ENCODE measurements at places on chromosomes 3 and 15.

DNA sequence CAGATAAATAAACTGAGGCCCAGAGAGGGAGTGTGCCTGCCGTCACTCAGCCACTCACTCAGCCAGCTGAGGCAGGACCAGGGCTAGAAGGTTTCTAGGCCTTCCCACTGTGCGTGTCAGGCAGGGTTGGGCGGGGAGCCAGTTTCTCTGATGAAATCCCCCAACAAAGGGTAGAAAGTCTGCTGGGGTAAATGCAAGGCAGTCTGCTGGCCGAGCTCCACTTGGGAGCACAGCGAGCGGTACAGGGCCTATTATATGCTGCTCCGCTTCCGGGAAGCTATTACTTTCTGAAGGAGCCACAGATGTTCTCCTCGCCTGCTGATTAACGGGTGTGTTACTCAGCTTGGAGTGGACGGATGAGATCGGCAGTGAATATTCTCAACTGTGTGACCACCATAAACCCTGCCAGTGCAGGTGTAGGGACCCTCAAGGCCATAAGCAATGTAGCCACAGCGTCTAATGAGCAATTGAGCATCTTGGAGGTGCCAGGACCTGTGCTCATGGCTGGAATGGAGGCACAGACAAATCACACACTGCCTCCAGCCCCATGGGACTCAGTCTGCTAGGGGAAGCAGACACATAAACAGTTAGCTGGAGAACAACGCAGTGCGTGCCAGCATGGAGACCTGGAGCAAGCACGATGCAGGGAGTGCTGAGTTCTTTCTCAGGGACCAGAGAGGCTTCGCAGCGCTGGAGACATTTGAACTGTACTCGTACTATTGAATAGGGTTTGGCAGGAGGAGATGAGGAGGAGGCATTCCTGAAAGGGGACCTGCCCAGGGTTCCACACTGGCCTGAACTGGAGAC, 42.1 kb downstream of the CORO2B start:
- DNase-seq: no peak

- DNase-seq: no peak
Observed at GRCh38 chr3:186525369-186526255, 18.6 kb downstream of the CRYGS start.

DNA sequence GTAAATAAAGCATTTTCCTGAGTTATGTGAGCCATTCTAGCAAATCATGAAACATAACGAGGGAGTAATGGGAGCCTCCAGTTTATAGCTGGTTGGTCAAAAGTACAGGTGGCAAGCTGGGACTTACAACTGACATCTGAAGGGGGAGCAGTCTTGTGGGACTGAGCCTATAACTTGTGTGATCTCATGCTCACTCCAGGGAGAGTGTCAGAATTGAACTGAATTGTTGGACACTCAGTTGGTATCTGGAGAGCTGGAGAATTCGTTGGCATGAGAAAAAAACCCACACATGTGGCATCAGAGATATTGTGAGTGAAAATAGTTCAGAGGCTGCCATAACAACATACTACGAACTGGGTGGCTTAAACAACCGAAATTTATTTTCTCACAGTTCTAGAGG, 22.8 kb upstream of the DENND6A start:
- no peak for DNase-seq

- DNase-seq: no peak
Observed at GRCh38 chr15:62945063-62945462, 97.5 kb upstream of the TPM1 start.

- DNase-seq: no peak
Observed at GRCh38 chr3:195892105-195893043, 16.0 kb downstream of the TNK2 start.

- no peak for DNase-seq
Observed at GRCh38 chr3:37861620-37862041, at the start of gene CTDSPL. TSS of gene CTDSPL (plus strand) at chr3:37861880. CDS start at chr3:37862200, 320 bp downstream.

- peak; percentile 94 for DNase-seq
Observed at GRCh38 chr15:78457101-78457500, 19.1 kb downstream of the IREB2 start.

- DNase-seq: no peak
Observed at GRCh38 chr3:109973733-109974132, 636.4 kb upstream of the DPPA4 start.

GRCh38 chr3:20256144-20256543, 70.1 kb upstream of the SGO1 start:
- no peak for DNase-seq

GRCh38 chr15:31306426-31307269, 20.0 kb upstream of the KLF13 start:
- no peak for DNase-seq

- no peak for DNase-seq
Observed at GRCh38 chr3:56254835-56255234, 213.4 kb downstream of the ERC2 start.

DNA sequence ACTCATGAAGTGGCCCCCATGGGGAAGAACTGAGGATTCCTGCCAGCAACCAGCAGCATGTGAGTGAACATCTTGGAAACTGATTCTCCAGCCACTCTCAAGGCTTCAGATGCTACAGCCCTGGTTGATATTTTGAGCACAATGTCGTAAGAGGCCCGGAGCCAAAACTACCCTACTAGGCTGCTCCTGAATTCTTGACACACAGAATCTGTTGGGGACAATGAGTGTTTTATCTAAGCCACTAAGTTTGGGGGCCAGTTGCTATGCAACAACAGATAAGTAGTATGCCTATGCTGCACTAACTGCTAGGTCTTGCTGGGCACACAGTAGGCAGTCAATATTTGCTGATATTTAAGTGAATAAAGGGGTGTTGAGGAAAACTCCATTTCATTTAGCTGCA, 89.9 kb upstream of the CHL1 start:
- DNase-seq: no peak

- DNase-seq: no peak
Observed at GRCh38 chr3:34207806-34208205, 409.4 kb downstream of the PDCD6IP start.

- DNase-seq: no peak
Observed at GRCh38 chr15:68487087-68487843, 55.3 kb upstream of the ITGA11 start.

GRCh38 chr15:69551391-69552056, 98.9 kb downstream of the RPLP1 start:
- DNase-seq: peak; percentile 52

- no peak for DNase-seq
Observed at GRCh38 chr15:29516929-29517328, 247.3 kb upstream of the NSMCE3 start.

DNA sequence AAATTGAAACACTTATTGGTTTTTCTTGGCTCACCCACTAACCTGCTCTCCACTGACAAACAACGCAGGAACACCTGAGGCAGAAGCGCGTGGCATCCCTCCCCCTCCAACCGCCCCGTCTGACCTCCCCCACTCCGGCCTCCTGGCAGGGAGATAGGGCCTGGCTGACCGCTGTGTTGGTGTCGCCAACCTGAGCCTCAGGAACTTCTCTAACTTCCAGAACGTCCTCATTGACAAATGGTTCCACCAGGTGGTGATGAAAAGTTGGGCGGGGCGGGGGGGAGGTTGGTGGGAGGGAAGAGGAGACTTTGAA, 22.8 kb downstream of the IL17RD start:
- DNase-seq: no peak

DNA sequence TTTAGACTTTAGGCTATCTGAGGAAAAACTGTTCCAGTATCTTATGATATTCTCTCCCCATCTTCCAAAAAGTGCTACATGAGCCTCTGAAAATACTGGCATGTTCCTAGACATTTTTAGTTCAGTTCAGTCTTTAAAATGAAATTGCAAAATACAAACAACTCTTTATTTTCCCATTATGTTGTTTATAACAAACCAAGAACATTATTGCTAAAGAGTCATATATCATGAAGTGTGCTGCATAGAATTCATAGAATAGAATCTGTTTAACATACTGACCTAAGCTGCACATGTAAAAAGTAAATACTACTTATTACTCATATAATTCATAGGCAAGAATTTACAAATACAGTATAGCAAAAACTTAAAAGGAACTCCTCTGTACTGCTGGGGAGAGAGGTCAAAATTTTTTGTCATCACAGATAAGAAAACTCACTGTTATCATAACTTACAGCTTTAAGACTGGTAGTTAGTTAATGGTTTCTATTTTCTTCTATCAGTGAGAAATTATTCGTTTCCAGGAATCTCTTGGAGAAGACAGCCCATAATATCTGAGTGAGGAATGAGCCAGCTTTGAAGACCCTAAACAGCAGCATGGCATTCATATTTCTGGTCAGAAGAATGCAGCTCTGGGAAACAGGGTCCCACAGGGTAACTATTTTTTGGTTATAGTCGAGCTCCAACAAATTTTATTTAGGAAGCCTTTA, 32.2 kb downstream of the FILIP1L start:
- DNase-seq: no peak

- no peak for DNase-seq
Observed at GRCh38 chr3:64890006-64890405, 202.2 kb upstream of the ADAMTS9 start.

DNA sequence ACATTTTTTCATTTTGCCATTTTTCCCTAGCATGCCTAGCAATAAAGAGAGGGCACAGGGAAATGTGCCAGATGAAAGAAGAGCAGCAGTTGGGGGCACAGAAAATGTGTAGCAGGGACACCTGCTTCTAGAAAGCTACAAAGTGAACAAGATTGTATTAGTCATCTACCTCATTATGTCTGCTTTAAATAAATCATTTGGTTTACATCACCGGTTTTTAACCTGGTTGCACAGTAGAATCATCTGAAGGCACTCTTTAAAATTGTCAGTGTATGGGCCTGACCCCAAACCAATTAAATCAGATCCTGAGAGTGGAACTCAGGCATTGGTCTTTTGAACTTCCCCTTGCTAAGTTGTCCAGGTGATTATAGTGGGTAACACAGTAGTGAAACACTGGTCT, 73.8 kb downstream of the ZBBX start:
- no peak for DNase-seq
